Right cardiac atrium (tissue), 5 donors: ENCODE measurements at places on chromosomes 4 and X. TPM values are rescaled to one million over a fixed set of nuclear protein-coding genes. Genes with fewer than 3 reads are reported as not detected.

DNA sequence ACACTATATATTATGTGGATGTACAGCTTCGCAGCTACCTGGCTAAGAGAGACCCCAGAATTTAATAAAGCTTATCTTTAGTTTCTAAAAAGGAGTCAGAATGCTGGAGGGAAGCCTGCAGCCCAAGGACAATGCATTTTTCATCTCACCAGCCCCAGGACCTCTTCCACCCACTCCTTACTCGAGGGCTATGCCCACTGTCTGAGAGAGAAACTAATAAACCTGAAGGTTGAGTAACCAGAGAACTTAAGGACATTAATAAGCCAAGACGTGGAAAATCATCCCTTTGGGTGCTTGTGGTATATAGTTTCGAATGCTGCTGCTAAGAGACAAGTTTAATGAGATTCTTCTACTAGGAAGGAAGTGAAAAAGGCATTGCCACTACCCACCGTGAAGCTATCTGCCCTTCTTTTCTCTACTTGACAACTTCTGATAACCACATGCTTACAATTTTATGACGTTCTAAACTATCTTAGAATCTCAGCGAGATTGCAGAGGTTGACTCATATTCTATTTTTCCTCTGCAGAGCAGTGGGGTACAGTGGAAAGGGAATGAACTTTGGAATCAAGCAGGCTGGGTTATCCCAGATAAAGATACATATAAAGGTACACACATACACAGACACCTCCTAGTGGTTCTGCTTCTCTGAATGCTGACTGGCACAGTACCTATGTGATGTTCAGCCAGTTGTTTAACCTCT is 3.3 kb downstream of the RELL1 start:
- no peak for DNase-seq

The LRAT gene
- 0.02 TPM for polyA plus RNA-seq

The PAGE2 gene
- not detected for polyA plus RNA-seq

GRCh38 chr4:146981651-146982050 is 36.0 kb upstream of the TTC29 start:
- no peak for DNase-seq

GRCh38 chr4:115454228-115454627 is 340.8 kb upstream of the NDST4 start:
- no peak for DNase-seq
